ENCODE measurements at places on chromosomes 4 and X. TPM values are rescaled to one million over a fixed set of nuclear protein-coding genes. Genes with fewer than 3 reads are reported as not detected.

DNA sequence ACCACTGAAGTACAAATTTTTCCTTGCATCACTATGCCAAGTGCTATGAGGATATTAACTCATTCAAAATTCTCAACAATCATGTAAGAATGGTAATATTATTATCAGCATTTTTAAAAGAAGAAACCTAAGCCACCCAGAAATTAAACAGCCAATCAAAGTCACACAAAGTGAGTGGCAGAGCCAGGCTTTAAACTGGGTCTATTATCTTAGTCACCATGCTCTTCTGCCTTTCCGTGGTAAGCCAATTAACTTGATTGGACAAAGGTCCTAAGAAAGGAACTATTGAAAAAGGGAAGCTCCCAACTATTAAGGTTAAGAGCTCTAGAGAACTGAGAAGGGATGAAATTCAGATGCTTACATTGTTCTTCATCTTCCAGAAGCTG is 111.5 kb downstream of the ASB9 start:
- no peak for DNase-seq

Gene RAB33A
- 0.79 TPM for total RNA-seq

- no peak for DNase-seq
These were observed 18.0 kb downstream of the NDNF start for GRCh38 chr4:121054373-121054772.

- peak; percentile 8 for DNase-seq
These were observed 142.6 kb upstream of the PPARGC1A start for GRCh38 chr4:24032371-24032989.

DNA sequence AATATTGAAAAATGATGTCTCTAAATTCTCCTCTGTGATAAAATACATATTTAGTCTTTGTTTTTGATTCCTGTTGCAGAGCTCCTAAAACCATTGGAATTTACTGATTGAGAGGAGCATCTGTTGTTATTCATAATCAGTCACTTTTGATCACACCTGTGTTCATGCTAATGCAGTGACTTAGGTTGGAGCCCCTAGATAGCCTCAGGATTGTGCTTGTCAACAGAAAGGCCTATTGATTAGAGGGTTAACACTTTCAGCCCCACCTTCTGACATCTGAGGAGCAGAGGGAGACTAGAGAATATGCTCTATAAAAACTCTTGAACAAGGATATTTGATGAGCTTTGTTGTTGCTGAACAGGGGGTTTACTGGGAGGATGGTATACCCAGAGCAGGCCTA is 409.5 kb upstream of the ADGRL3 start:
- no peak for DNase-seq

Gene ADH5
- 80.0 TPM for total RNA-seq

DNA sequence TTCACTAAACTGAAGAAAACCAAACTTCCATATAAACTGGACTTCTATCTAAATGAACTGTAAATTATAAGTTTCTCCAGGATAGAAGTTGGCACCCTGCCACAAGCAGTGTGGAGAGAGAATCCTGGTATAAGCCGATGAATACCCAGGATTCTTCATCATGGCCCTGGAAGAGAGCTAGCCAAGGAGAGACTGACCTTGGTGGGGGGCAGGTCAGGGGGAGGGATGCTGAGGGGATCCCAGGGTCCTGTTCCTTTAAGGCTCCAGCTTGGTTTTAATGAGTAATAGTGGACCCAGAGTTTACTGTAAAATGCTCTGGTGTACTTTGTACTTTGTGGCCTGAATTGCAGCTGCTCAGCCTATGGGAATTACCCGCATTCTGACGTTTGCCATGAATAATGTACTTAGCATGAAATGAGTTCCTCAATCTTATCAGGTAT is 16.9 kb downstream of the RASSF6 start:
- peak; percentile 57 for DNase-seq

Gene CSAG1
- total RNA-seq: not detected

- DNase-seq: no peak
These were observed 396.6 kb downstream of the ADGRL3 start for GRCh38 chr4:61596606-61597340.

Gene AR
- 2.4 TPM for total RNA-seq

DNA sequence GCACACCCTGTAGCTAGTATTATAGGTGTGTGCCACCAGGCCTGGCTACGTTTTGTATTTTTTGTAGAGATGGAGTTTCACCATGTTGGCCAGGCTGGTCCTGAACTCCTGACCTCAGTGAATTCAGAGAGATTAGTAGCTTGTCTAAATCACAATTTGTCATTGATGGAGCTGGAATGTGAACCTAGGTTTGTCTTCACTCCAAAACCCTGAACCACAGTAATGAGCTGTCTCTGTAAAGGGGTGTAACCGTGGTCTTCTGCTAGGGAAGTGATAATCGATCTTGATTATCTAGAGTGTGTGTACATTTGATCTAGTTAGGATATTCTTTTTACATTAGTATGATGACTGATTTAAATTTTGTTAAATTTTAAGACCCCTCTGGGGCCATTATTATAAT is 8.3 kb downstream of the ARHGAP10 start:
- DNase-seq: no peak

Gene CCKAR
- total RNA-seq: 0.79 TPM

GRCh38 chr4:153281476-153281875 is 63.0 kb upstream of the MND1 start:
- no peak for DNase-seq

GRCh38 chrX:134797390-134797700 is 139.1 kb upstream of the PLAC1 start:
- DNase-seq: no peak

DNA sequence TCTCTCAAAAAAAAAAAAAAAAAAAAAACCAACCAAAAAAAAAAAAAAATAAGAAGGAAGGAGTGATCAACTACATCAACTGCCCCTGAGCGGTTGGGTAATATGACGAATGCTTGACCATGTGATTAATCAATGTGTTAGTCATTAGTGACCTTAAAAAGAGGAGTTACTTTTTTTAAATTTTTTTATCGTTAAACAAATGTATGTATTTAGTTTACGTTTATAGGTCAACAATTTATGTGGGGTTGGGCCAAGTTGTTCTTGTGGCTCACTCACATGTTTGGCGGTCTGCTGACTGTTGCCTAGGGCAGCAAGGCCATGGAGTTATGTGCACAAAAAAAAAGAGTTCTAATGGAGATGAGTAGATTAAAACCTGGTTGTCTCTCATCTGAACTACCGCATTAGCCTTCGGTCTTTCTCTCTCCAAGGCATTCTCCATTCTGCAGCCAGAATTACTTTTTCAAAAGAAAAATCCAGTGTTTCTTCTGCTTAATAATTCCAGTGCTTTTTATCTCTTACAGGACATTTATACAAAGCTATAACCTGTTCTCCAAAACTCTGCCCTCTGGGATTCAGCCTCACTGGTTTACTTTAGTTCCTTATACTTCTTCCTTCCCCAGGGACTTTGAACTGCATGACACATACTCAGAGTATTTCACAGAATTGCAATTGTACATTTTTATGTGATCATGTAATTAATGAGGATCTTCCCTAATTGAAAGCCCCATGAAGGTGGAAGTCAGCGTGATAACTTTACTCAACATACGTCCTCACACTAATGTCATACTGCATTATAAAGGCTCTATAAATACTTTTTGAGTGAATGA is 505.5 kb downstream of the ANKRD50 start:
- no peak for DNase-seq

DNA sequence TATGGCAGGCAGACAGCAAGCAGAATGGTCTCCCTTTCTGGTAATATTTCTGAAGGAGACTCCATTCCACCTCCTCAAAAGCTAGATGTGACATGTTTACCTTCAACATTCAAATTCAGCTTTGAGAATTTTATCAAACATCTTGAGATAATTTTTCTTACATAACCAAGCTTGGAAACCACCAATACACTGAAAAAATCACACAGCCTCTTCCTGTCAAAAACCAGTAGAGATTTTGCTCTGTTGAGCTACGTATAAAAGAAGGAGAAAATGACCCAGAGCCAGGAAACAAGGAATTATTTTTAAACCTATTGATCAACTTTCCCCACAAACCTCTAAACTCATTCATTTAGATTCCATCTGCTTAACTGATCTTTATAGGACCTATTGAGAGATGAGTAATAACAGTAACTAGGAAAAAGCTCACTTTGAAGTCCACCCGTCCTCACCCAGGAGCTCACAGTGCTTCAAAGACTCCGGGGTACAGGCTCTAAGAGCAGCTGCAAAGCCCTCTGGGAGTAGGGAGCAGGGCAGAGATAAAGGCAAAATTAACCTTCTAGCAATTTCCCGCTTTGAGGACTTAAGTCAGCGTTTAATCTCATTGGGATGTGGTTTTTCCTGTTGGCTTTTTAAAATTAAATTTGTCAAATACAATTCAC is 318.2 kb upstream of the RASGEF1B start:
- DNase-seq: no peak

DNA sequence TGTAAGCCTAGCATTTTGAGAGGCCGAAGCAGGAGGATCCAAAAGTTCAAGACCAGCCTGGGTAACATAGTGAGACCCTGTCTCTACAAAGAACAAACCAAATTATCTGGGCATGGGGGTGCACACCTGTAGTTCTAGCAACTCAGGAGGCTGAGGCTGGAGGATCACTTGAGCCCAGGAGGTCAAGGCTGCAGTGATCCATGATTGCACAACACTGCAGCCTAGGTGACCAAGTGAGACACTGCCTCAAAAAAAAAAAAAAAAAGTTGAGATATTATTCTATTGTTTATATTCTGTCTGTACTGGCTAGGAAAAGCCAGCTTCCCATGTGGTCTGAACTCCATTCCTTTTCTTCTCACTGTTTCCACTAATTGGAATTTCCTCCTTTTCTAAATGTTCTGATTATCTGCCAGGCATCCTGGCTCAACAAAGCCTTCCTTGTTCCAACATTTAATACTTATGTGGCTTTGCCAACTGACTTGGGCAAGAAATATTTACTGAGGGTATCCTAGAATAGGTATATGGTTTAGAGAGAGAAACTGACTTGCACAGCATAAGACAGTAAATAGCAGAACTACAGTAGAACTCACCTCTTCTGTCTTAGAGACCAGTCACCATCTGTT is 175.2 kb upstream of the ADAMTS3 start:
- DNase-seq: no peak

DNA sequence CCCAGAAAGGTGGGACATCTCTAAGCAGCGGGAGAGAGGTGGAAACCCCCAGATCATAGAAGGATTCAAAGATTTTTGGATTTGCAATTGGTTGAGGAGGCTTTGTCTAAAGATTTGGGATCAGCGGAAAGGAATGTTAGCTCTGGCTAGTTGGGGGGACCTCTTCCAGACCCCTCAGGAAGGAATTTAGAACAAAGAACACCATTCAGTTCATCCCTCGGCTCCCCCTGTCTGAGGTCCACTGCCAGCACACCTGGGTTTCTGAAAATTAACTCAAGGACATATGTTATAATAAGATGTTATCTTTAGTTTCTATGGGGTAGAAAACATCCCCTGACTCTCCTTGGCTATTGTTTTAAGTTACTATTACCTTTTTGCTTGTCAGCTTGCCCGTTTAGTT is 163.6 kb downstream of the CEP135 start:
- no peak for DNase-seq

Gene FREM3
- not detected for total RNA-seq

GRCh38 chr4:136900696-136901095 is 631.6 kb downstream of the PCDH18 start:
- no peak for DNase-seq

DNA sequence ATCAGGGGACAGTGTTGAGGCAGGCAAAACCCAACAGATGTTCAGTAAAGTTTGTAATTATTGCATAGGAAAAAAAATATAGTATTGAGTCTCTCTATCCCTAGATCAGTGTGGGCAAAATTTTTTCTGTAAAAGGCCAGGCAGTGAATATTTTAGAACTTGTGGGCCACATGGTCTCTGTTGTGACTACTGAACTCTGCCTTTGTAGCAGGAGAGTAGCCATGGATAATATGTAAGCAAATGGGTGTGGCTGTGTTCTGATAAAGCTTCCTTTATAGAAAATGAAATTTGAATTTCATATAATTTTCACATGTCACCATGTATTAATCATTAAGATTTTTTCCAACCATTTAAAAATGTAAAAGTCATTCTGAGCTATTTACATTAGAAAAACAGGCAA is 193.1 kb downstream of the MID1 start:
- DNase-seq: no peak

- DNase-seq: no peak
These were observed 57.1 kb upstream of the NKAP start for GRCh38 chrX:120000490-120001246.

GRCh38 chr4:108590776-108591175 is 29.6 kb upstream of the RPL34 start:
- no peak for DNase-seq

GRCh38 chrX:151703487-151703886 is 8.2 kb downstream of the PRRG3 start:
- no peak for DNase-seq

- DNase-seq: no peak
These were observed 600.9 kb downstream of the MID1IP1 start for GRCh38 chrX:39402158-39402557.

Gene SORCS2
- total RNA-seq: 0.48 TPM

All from transverse colon (tissue), 4 donors.